AG04449 (cell line): ENCODE measurements at places on chromosomes 16 and 17.

GRCh38 chr17:49443862-49444261 lies 29.2 kb upstream of the PHB1 start:
- DNase-seq = no peak

DNA sequence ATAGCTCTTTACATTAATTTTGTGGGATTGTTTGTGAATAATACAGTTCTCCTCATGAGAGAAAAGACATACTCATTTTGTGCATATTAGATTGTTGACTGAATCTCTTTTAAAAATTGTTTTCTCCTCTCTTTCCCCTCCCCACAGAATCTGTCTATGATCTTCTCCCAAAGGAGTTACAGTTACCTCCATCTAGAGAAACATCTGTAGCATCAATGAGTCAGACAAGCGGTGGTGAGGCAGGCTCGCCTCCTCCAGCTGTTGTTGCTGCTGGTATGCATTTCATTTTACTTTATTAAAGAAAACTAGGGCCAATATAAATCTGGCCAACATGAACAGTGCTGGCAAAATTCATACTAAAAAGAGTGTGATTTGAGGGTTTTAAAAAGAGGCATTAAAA lies 60.5 kb downstream of the NFAT5 start:
- no peak for DNase-seq

DNA sequence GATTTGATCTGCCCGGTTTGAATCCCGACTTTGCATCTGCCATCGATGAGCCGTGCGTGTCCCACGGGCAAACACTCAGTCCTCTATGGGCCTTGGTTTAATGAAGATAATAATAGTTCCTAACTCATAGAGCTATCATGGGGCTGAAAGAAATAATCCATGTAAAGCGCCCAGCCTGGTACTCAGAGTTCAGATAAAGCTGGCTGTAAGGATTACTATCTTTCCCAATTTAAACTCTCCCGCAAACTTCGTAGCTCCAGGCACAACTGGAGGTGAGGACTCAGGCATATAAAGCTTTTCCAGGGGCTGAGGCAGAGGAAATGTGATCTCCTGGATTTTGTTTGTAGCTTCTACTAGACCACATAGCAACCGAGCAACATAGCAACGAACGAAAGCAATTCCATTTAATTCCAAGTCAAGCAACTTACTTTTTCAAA lies 16.3 kb downstream of the ALOX15 start:
- DNase-seq = no peak

GRCh38 chr17:69141431-69142174 lies at the start of gene ABCA6:
TSS of gene ABCA6 (minus strand) at chr17:69141895. CDS start at chr17:69140703, 1,192 bp downstream.
- no peak for DNase-seq

- DNase-seq = no peak
Measured at GRCh38 chr16:29738514-29738913, 7.3 kb downstream of the C16orf54 start.
